Esophagus squamous epithelium (tissue), 5 donors: ENCODE measurements at places on chromosomes 13 and 19.

DNA sequence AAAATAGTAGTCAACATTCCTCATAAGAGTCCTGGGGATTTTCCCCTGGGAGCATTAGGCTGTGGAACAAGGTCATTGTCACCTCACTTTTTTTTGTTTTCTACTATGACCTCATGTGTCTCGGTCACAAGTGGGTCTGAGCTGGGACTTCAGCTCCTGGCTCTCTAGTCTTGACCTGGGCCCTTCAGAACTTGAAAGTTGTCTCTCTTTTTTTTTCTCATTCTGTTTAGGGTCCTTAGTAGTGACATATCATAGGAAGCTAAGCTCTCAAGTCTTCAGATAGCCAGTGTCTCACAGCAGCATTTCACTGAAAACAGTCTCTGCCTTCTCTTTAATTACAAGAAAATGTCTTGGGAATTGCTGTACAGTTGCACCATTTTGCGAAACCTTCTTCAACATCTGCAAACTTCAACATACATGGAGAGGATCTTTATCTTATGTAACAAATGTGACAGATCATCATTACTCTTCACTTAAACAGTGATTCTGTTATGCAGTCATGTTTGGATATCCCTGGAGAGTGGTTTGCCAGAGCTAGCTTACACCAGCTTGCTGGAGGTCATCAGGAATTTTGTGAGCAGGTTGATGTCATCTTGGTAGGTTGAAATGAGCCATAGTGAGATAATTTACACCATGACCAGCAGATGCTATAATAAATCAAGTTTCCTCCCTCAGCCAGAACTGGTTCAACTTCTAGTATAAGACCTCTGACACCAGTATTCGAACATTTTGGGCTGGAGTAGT, 131.5 kb downstream of the GPC5 start:
- no peak for DNase-seq

DNA sequence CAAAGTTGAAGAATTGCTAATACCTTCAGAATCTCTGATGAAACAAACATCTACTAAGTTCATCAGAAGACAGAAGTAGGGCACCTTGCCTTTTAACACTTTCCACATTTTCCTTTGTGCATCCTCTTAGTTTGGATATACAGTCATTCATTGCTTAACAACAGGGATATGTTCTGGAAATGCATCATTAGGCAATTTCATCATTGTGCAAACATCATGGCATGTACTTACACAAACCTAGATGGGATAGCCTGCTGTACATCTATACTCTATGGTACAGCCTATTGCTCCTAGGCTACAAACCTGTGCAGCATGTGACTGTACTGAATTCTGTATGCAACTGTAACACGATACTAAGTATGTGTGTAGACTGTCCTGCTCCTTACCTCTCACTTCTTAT, 169.8 kb downstream of the SUCLA2 start:
- DNase-seq = no peak

DNA sequence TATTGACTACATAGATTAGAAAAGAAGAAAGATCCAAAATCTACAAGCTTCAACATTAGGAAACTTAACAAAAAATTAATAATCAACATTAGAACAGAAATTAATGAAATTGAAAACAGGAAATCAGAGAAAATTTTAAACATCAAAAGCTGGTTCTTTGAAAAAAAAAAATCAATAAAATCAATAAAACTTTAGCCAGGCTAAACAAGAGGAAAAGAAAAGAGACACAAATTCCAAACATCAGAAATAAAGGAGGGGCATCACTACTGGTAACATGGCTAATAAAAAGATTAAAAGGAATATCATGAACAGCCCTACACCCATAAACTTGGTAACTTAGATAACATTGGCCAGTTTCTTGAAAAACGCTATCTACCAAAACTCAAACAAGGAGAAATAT, 110.2 kb downstream of the ATP11A start:
- no peak for DNase-seq

GRCh38 chr13:84563611-84564010, 681.3 kb upstream of the SLITRK1 start:
- no peak for DNase-seq

DNA sequence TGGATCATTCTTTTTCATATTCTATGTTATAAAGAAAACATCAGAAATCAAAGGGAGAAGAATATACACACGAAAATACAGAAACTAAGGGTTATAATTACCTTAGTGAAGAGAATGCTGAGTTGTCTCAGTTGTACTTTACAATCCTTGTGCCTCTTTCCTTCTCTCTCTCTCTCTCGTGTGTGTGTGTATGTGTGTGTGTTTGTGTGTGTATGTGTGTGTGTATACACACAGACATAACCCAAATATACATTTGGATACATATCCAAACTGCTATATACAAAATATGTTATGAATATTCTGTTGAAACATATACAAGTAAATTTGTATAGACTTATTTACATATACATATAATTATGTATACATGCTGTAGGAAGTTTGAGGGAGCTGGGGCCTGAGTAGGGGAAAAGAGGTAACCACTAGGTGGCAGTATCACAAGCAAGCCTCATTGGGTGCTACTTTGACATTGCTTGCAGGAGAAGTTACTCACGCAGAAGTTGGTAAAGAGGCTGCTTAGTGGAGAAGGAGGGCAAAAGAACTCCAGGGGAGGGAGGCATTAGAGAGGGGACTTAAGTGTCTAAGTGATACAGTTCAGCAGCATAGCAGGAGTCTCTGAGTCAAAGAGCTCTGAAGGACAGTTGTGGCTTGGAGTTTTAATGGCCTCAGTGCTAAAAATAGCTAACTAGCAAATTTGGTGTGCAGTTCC, 465.1 kb upstream of the PCDH20 start:
- no peak for DNase-seq

DNA sequence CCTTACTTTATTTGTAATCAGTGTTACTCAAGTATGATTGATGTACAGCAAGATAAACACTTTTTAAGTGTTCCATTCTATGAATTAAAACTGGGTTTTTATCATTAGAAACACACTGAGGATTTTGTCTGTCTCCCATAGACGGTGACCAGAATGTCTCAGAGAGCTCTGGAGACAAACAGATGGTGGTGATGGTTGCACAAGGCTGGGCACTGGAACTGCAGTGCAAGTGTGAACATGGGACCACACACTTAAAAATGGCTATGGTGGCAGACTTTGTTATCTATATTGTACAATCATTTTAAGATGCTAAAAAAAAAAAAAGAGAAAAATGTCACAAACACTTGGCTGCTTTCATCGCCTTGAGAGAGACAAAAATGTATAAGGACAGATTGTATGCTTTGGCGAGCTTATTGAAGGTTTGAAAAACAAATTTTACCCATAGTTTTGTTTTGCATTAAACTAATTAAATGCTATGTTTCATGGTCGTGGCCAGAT, 273.0 kb downstream of the SHISA2 start:
- no peak for DNase-seq

DNA sequence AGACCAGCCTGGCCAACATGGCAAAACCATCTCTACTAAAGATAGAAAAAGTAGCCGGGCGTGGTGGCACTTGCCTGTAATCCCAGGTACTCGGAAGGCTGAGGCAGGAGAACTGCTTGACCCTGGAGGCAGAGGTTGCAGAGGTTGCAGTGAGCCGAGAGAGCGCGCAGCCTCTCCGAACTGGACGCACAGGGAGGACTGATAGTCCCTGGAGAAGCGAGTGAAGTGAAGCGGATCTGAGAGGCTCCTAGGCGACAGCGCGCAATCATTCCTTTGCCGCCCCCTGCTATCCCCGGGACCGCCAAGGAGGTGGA, 233 bp downstream of the ZNF561 start:
- DNase-seq = no peak

- no peak for DNase-seq
Measured at GRCh38 chr13:79456656-79457365, 24.1 kb upstream of the NDFIP2 start.

- no peak for DNase-seq
Measured at GRCh38 chr19:37999309-38000213, 92.6 kb downstream of the SIPA1L3 start.

- no peak for DNase-seq
Measured at GRCh38 chr19:45981350-45981749, 7.7 kb upstream of the NOVA2 start.

- DNase-seq = no peak
Measured at GRCh38 chr19:5150902-5151741, 182.2 kb downstream of the KDM4B start.

DNA sequence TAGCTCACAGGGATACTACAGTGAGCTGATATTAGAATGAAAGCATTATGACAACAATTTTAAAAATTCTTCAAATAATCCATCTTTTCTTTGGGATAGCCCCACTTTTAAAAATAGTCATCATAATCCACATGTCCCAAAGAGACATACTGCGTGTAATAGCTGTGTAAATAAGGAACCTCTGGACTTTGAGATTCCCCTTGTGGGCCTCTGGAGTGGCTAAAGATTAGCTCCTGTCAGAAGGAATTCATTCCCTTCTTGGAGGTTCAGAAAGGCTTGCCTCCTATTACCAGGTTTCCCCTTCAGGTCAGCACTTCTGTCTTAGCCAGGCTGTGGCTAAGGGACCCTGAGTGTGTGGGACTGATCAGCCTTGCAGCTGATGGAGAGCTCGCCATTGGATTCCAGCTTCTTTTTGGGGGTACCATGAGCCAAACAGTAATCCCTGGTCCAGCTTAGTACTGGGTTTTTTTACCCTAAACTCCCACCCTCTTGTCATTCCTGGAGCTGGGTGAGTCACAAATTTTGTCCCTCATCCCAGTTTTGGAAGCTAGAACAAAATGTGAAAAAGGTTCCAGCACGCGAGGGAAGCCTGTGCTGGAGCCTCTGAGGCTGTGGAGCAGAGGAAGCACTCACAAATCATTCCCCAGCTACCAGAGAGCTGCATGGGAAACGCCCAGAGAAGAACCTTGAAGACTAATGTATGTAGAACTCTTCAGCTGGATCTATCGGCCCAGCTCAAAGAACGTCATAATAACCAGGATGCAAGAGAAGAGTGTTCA, 96.7 kb downstream of the RNASEH2B start:
- DNase-seq = no peak

GRCh38 chr19:46866407-46867136, 5.8 kb downstream of the ARHGAP35 start:
- no peak for DNase-seq

DNA sequence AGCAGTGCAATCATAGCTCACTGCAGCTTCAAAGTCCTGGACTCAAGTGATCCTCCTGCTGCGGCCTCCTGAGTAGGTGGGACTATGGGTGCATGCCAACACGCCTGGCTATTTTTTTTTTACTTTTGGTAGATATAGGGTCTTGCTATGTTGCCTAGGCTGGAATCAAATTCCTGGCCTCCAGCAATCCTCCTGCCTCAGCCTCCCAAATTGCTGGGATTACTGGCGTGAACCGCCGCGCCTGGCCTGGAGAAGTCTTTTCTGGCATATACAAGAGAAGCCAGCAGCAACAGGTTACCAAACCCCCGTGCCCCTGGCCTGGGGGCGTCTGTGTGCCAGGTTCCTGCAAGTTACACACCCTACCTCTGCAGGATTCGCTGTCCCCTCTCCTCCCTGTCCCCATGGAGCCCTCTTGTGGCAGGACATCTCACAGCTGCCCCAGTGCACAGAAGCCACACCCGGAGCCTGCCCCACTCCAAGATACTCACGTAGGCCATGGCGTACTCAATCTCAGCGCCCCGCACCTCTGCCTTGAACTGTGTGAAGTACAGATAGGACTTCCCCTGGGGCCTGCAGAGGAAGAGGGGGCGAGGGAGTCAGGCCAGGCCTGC, 9.9 kb downstream of the MYDGF start:
- DNase-seq = no peak

- DNase-seq = no peak
Measured at GRCh38 chr19:17097593-17098126, 22.1 kb downstream of the MYO9B start.

DNA sequence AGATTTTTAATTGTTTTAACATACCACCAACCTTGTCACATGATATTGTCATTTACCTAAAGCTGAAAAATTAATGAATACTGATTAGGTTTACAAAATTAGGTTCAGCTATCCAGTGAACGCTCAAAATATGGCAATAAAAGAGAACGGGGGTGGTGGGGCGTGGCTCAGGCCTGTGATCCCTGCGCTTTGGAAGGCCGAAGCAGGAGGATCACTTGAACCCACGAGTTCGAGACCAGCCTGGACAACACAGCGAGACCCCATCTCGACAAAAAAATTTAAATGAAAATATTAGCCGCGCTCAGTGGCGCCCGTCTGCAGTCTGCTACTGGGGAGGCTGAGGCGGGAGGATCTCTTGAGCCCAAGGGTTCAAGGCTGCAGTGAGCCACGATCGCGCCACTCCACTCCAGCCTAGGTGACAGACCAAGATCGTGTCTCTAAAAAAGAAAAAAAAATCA, 516 bp upstream of the FAM32A start:
- no peak for DNase-seq

- DNase-seq = no peak
Measured at GRCh38 chr13:39132286-39133230, 94.3 kb downstream of the NHLRC3 start.

- peak; percentile 31 for DNase-seq
Measured at GRCh38 chr13:112606109-112607001, 18.4 kb upstream of the TUBGCP3 start.

GRCh38 chr13:33119022-33119781, 103.0 kb downstream of the KL start:
- no peak for DNase-seq

DNA sequence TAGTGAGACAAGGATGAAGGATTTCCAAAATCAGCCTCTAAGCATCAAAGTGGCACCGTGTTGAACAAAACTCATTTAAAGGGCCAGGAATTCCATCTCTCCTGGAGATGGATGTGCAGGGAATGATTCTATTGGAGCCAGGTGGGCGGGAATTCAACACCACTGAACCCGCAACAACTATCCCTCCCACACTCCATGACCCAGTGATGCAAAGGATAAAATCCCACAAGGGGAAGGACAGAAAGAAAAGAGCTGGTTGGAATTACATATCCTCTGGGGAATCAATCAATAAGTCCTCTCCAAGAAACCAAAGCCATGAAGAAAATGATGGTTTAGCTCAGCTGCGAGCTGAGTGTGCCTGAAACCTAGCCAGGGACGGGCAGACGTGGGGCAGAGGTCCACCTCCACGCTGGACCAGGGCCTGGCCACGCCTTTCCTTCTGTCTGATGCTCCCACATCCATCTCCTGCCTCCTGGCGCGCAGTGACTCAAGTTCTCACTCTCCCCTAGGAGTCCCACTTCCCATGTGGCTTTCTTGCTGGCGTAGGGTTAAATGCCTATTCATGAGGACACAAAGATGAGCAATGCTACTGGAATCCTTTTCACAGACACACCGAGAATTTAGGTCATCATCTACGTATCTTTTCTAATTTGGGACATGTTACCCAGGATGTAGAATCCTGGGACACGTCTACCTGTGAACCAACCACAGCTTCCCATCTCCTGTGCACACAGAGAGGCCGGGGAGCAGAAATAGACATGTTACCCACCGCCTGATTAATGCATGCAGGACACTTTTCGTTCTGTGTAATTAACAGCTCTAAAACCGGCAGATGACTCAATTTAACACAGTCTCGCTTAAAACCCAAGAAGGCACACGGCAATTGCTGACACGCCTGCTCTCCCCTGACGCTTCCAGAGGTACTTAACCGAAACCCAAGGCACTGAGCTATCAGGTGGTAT, 48.6 kb downstream of the PEPD start:
- DNase-seq = no peak

GRCh38 chr13:21238267-21238666, 61.8 kb downstream of the MRPL57 start:
- DNase-seq = no peak
